ENCODE measurements at places on chromosomes 5 and 9.

DNA sequence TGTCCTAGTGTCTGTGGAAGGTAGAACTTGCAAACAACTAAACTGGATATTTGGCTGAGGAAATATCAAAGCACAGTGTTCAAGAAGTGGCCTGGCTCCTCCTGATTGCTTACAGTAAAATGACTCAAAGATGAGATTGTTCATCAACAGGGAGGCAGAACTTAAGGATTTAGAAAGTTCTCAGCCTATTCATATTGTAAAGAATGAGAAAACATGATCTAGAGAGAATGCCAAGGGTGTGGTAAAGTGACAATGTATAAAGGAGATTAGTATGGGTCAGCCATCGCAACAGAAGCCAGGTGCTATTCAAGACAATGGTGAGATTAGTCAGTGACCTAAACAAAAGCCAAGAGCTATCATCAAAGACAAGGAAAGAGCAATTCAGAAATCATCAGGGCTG is 372.3 kb downstream of the SPOCK1 start:
- DNase-seq, result no peak

DNA sequence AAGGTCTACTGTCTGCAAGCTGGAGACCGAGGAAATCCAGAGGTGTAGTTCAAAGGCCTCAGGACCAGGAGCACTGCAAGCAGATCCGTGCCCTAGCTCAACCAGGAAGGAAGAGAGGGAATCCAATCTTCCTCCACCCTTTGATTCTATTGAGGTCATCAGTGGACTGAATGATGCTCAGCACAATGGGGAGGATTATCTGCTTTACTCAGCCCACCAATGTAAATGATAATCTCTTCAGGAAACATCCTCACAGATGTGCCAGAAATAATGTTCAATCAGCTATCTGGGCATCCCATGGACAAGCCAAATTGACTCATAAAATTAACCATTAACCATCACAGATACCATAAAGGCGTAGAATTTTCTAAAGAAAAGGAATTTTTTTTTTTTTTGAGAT is 92.0 kb downstream of the BASP1 start:
- DNase-seq, result no peak

DNA sequence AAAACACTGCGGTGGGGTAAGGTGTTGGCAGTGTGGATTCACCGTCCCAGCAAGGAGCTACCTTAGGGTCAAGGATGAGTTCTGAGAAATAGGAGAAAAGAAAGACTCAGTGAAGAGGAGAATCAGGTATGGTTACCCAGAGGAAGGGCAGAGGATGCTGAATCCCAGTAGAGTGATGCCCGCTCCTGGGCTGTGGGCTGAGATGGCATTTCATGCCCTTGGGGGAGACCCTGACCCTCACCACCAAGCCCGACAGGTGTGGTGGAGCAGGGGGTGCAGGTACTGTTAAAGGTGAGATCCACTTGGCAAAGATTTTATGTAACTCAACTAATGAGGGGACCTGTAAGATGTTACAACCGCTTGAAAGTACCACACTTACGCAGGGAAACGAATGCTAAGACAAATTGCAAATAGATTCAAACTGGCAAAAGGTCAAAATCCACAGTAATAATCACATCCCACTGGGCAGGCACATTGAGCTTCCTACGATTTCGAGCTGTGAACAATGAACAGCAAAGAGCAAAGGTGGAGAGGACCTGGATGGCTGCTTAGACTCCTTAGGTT is 2.1 kb downstream of the RNU6ATAC start:
- DNase-seq, result no peak

- no peak for DNase-seq
Observed at GRCh38 chr5:140327589-140327988, 18.8 kb downstream of the HBEGF start.

DNA sequence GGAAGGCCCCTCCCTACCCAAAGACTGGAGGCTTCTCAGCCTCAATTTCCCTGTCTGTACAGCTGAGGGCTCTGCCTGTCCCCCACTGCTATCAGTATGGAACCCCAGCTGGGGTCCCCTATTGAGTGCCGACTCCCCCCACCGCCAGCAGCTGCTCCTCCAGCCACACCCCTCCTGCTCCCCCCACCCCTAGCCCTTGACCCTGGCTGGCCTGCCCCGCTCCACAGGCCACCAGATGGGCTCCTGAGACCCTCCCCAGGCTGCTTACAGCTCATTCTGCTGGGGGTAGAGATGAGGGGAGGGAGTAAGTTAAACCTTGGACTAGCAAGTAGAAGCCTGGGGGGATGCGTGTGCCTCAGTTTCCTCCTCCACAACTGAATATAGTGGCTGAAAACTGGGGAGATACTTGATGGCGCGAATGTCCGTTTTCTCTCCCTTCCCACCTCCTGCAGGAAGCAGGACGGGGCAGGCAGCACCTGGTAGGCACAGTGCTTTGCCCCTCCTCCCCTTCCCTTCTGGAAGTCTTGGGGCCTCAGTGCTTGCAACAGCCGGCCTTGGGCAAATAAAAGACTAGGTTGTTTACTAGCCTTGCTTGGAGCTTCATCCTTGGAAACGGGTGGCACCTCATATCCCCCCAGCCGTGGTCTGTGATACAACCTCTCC is 19.1 kb downstream of the URM1 start:
- DNase-seq, result no peak

DNA sequence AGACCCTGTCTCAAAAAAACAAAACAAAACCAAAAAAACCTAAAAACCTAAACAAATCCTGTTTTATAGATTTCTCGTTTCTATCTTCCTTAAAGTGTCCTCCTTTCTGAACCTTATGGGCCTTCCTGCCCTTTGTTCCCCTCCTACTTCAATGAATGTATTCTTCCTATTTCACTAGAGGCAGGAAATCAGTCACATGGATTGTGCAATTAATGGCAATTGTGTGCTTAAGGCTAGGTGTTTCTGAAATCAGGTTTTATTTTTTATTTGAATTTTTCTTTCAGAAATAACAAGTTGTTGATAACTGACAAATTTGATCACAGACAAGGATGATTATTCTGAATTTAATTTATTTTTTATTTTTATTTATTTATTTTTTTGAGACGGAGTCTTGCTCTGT is 220.6 kb upstream of the SEMA6A start:
- no peak for DNase-seq

DNA sequence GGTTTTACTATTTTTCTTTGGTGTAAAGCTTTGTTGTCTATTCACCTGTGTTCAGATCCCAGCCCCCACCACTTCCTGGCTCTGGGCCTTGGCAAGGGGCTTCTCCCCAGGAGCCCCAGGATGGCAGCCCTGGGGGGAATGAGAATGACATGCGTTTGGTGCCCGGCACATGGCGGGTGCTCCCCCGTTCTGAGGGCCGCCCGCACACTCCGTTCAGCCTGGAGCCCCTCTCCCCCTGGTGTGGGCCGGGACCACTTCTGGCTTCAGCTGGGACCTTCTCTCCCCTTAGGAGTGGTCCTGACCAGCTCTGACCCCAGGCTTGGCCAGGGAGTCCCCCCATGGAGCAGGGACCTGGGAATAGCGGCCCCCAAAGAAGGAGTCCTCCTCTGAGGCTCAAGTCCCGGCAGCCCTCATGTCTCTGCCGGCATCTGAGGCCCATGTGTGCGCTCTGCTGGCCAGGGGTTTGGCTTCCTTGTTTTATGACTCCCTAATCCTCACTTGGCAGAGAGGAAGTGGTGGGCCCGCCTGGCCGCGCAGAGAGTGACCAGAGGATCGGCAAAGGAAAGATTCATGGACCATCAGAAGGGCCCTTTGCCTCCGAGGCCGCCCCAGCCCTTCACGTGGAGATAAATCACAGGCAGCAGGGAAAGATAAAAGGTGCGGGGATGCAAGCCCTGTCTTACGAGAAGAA is 57.0 kb upstream of the LMX1B start:
- no peak for DNase-seq

DNA sequence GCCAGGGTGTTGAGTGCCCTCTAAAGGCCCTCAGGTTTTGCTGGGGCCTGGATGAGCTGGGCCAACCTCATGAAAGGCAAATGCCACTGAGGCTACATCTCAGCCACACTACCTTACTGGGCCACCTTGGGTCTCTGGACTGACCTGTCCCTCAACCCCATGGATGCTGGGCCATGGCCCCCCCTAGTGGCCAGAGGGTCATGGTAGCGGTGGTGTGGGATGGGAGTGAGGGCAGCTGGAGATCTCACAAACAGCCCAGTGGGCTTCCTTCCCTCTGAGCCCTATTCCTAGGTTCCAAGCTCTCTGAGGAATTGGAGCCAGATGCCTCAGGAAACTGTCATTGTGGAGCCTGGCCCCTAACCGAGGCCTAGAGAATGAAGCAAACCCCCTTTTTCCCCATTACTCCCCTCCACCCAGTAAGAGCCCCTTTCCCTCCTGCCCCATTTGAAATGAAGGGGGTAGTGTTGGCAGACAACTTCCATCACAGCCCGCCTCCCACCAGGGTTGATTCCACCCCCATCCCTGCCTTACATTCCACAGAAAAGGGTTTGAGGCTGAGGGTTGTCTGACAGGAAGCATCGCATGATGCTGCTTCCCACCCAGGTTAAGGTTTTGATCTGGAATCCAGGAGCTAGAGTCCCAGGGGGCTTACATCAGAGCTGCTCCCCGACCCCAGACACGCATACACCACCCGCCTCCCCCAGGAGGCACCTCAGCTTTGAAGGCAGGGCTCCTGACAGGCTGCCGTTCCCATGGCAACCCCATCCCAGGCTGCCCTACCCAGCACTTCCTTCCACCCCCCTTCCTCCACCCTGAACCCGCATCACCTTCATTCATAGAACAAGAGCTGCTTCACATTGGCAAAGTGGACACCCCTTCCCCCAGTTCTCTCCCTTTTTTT is 63.9 kb downstream of the PCDH1 start:
- DNase-seq, result no peak

GRCh38 chr9:113675475-113675941 is 200.6 kb upstream of the ZNF618 start:
- DNase-seq, result no peak

DNA sequence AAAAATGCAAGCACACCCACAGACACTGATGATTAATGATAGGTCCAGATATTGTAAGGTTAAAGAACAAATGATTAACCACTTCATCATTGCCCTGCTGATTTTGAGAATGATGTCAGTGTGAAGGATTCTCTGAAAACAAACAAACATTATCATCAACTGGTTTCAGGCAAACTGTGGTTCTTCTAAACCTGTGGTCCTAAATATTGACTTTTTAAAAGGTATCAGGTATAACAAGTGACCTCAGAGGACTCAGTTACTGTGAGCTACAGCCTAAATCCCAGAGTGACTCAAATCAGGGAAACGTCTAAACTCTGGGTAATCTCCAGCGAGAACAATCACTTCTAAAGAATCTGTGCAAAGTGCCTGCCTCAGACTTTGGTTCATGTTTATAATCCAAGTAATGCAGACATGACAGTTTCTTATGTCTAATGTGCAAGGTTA is 172.3 kb upstream of the CDH6 start:
- no peak for DNase-seq

DNA sequence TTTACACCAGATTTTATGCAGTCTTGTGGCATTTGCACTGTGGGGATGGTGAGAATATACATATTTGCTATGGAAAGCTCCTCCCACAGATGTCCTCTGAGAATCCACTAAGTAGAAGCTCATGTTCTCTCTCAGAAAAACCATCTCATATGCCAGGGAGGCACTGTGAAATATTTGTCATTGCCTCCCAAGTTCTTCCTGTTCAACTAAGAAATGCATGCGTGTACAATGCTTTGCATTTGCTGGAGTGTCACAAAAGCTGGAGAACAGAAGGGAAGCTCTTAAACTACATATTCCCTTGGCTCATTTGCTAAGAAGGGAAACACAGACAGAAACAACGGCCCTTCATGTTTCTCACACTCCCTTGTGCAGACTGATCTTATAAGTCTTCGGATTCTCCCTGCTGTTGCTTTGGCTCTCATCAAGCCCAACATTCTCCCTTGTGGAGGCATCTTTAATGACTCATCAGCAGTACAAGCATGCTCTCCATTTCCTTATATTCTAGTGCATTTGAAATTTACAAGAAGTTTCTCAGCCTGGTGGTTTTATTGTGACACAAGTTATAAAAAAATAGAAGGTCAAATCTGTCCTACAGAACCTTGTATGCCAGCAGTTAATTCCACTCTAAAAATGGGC is 220.6 kb downstream of the TRIM36 start:
- DNase-seq, result no peak

DNA sequence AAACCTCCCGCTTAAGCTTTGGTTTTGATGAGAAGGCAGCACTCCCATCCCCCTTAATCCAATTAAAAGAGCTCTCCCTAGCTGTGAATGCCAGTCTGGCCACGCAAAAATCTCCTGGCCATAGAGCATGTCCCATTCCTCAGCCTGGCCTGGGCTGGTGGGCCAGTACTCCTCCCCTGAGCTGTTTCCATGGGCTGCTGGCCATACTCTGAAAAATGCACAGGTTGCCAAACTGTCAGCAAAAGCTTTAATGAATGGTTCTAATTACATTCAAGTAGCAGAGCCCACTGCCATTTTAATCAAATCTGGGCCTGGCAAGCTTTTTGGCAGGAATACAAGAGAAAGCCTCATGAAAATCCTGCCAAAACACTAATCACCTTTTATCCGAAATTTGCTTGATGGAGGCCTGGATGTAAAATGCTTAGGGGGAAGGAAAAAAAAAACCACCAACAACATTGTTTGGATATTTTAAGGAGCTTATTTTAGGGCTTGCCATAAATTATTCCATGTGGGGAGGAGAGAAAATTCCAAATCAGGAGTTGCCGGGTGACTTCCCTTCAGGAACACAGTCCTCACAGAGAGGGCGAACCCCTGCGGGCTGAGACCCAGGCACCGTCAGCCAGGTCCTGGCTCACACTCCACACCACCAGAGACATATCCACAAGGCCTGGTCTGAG is 243.3 kb downstream of the SEC61B start:
- DNase-seq, result no peak

DNA sequence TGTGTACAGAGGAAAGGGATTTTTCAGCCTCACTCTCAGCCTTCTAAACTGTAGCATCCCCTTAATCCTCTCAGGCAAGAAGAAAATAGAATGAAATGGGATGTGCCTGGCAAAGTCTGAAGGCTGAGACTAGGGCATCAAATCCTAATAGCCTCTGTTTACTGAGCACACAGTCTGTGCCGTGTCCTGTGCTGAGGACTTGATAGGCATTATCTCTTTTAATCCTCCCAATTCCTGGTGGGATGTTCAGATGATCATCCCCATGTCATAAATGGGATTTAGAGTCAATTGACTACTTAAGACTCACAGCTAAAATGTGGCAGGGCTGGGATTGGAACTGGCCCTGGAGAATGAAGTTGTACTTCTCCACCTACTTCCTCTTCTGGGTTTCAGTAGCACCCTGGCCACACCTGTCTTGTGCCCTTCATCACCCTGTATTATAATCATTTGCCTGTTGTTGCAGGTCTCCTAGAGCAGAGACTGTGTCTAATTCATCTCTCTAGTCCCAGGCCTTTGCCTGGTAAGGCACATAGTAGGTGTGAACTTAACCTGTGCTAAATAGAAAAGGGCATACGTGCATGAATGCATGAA is 81.0 kb downstream of the WWC1 start:
- peak; percentile 26 for DNase-seq

- no peak for DNase-seq
Observed at GRCh38 chr5:173771121-173771724, 116.9 kb upstream of the CPEB4 start.

DNA sequence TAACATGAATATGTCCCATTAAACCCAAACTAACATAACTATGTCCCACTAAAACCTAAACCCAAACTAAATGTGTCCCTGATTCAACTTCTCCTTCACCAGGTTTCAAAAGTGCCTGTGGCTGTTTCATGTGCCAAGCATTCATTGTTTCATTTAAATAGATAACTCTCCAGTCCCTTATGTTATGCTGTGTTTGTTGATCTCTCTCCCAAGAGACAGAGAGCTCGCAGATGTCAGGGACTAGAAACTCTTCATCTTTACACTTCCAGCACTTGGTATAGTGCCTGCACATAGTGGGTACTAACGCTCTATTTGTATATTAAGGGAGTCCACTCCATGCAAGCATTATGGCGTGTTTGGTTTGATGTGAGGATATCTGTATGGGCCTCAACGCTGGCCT is 118.0 kb downstream of the GPBP1 start:
- no peak for DNase-seq
